ENCODE measurements at places on chromosomes 6 and 20.

DNA sequence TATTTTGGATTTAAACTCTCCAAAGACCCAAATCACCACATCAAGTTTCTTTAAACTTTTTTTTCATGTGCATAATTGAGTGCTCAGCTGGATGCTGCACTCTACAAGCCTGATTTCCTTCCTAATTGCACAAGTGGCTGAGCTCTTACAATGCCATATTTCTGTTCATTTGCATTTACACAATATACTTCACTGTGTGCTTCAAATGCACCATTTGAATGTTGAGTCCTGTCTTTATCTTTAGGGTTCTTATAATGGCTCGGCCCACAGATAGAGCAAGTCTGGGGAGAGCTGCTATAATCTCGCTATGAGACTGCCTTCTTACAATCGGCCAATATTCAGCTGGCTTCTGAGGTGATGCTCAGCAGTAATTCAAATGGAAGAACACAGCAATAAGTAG lies 200.6 kb upstream of the MAP3K7 start:
- no peak for DNase-seq

GRCh38 chr20:37163832-37164554 lies 15.1 kb upstream of the RPN2 start:
- no peak for DNase-seq

DNA sequence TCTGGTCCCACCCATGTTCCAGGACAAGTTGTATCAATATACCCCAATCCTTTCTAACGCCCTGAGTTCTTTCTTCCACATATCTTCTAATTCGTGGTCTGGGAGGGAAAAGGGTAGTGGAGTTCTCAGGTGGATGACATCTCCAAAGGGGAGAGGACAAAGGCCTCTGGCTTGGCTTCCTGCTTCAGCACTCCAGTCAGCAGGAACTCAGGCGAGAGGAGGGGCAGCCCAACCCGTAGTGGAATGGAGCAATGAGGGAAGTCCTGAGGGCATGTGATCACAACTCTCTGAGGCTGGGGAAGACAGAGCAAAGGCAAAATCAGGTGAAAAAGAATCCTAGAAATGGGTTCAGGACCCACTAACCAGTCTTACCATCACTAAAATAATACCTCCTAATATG lies 9.6 kb upstream of the NRM start:
- no peak for DNase-seq

GRCh38 chr6:90413867-90414266 lies 117.2 kb upstream of the BACH2 start:
- no peak for DNase-seq

- DNase-seq = no peak
Observed at GRCh38 chr6:35209622-35210247, 4.0 kb upstream of the SCUBE3 start.

- DNase-seq = no peak
Observed at GRCh38 chr6:167574431-167575151, 249.7 kb downstream of the TTLL2 start.

- no peak for DNase-seq
Observed at GRCh38 chr6:132404736-132405135, 3.5 kb upstream of the MOXD1 start.

GRCh38 chr20:43032459-43032858 lies 157.2 kb downstream of the PTPRT start:
- DNase-seq = no peak

DNA sequence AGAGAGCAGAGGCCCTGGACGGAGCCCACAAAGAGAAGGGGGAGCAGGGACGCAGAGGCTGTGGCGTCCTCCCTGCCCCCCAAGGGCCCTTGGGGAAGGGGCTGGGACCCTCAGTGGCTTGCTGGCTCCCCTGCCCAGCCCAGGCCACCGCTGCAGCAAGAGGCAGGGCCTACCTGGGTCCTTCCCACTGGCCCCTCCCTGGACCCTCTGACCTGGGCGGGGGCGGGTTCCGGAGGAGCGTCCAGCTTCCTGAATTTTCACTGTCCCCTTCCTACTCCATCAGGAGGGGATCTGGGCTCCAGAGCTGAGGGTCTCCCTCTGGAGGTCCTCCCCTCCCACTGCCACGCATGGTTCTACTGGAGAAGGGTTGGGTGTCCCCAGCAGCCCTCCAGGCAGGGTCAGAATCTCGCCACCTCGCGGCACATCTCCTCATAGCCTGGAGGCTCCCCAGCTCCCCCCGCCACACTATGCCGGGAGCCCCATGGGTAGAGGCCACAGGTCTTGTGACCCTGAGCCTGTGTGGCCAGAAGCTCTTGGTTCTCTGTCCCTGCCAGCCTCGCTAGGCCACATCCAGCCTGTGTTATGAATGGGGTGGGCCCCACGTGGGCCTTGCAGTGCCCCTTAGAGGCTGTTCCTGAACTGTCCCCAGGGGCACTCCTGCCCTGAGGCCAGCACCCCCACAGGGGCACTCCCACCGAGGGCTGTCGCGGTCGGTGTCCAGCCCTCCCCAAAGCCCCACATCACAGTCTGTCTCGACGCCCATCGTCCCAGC lies 1.0 kb upstream of the SOX18 start:
- DNase-seq = no peak

- DNase-seq = no peak
Observed at GRCh38 chr6:73348550-73349204, 5.4 kb downstream of the DPPA5 start.

DNA sequence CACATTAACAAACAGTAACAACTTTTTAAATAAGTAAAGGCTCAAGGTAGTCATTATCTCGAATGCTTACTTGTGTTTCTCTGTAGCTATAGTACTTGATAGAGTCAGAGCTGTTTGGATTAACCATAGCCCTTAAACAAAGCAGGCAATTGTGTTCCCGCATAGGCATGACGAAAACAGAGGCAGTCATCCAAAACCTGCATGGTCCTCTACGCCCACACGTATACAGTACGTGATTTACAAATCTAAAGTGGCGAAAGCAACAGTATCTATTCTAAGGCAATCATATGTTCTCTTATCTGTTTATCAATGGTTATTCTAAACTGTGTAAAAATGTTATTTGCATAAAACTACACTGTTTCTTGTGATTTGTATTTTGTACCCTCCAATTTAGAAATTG lies 31.8 kb downstream of the HFE start:
- no peak for DNase-seq

DNA sequence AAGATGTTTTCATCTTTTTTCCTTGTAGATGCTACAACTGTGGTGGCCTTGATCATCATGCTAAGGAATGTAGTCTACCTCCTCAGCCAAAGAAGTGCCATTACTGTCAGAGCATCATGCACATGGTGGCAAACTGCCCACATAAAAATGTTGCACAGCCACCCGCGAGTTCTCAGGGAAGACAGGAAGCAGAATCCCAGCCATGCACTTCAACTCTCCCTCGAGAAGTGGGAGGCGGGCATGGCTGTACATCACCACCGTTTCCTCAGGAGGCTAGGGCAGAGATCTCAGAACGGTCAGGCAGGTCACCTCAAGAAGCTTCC lies 101.5 kb downstream of the POPDC3 start:
- DNase-seq = no peak

- DNase-seq = no peak
Observed at GRCh38 chr6:156917213-156917612, 140.0 kb downstream of the ARID1B start.

DNA sequence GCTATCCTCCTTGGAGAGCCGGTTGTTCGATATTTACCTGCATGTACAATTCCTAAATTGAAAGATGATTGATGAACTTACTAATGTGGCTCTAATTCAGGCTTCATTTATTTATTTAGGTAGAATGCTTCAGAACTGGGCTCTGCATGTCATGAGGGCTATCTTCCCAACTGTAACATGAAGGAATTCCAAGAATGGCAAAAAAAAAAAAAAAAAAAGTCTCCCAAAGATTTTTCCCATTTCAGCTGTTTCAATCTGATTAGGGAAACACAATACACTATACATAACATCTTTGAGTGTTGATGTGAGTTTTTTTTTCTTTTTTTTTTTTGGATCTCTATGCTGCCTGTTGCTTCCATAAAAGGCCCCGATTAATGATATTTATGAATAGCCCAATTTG lies 120.1 kb upstream of the SHLD1 start:
- no peak for DNase-seq

DNA sequence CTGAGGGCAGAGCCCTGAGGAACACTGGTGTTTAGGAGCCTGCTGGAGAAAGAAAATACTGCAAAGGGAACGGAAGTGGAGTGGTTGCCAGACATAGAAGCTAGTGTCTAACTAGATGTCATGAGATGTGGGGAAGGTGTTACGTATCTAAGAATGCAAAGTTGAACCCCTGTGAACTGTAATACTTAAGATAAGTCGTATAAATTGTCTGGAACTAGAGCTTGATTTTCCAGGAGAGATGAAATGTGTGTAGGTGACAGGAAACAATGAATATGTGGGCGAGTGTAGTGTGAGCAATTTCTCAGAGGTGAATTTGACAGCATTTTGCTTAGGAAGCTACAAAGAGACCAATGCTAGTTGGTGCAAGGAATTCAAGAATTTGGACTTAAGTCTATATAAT lies 27.9 kb downstream of the ESR1 start:
- DNase-seq = no peak

GRCh38 chr6:43184268-43184985 lies 2.4 kb downstream of the CUL9 start:
- no peak for DNase-seq

DNA sequence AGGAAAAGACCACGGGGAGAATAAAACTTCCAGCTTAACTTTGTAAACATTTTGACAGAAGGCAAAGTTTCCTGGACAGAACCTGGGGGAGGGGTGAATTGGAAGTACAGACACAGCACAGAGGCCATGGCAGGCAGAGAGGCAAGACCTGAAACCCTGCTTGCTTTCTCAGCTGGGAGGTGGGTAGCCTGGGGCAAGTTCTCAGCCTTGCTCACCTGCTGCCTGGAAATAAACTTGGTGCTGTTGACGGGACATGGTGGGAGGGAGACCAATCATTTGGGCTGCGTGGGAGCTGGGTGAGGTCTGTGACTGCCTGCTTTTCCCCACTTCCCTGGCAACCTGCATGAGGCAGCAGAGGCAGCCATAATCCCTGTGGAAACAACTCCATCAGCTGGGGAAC lies 221.3 kb downstream of the MOXD1 start:
- DNase-seq = no peak

DNA sequence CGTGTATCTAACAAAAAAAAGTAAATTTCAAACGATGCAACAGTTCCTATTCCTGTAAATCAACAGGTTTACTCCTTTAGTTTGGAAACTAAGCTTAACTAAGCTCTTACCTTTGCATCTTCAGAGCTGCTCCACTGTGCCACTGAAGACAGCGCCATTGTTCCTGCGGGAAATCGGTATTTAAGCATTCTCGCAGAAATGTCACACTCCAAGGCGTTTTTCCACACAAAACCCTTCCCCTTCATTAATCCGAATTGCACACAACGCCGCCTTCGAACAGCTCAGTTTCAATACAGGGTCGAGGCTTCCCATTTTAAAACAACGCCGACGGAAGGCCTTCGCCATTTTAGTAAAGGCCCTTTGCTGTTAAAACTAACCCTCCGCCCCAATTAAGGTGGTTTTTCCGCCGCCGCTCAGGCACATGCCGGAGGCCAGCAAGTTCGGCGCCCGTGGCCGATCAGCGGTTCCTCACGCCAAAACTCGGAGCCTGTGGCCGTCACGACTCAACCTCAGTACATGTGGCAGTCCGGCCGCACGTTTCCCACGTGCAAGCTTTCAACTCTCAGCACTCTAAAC lies 35.4 kb upstream of the SYNCRIP start:
- DNase-seq = no peak

GRCh38 chr6:123896869-123897268 lies 93.2 kb downstream of the NKAIN2 start:
- DNase-seq = no peak

DNA sequence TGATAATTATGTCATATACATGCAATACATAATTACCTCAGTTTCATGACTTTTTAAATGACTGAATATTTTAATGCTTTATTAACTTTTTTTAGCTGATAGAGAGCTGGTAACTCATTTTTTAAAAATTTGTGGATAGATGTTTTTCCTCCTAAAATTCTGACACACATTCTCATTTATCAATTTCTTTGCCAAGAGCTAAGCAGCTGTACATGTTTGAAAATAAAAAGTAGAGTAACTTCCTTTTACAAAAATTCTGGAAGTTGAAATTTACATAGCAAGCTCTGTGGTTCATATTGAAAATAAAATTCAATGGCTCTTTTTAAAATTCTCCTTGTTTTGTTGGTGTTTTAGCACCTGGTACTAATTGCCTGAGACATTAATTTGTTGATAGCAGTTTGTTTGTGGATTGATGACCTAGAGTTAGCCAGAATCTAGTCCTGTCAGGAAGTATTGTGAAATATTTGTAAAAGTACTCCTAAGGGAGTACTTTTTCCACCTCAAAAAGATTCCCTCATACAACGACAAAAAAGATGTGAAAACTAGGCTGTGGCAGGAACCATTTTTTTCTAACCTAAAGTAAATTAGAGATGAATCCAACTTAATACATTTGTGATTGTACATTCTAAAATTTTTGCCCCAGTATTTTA lies 621.8 kb downstream of the BCKDHB start:
- no peak for DNase-seq

DNA sequence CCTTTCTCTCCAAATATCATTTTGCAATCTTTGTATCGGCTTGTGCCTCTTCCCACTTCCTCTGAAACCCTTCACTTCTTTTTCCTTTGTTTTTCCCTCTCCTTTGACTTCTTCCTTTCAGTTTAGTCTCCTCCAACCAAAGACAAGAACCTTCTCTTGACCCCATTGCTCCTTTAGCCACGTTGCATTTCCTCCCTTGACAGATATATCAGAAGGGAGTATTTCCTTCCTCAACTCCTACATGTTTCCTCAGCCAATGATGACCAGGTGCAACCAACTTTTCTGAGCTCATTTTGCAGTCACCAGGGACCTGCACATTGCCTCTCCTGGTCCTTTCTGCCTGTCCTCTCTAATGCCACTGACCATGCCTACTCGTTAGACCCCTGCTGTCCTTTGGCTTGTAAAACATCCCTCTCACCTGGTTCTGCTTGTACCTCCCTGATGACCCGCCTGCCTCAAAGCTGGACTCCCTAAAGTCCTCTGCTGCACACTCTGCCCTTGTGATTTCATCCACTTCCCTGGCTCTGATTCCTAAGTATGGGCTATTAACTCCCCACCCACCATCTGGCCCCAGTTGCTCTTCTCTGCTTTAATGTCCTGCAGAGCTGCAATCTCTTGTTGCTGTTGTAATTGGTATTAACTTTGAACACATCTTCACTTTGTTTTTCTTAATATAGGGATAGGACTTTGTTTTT lies 27.4 kb downstream of the SLC22A16 start:
- DNase-seq = no peak
